ENCODE measurements at places on chromosomes 6 and 20.

GRCh38 chr6:165159460-165159859, 149.9 kb downstream of the C6orf118 start:
- DNase-seq = no peak

- DNase-seq = no peak
Observed at GRCh38 chr6:113654396-113654795, 202.7 kb upstream of the MARCKS start.

DNA sequence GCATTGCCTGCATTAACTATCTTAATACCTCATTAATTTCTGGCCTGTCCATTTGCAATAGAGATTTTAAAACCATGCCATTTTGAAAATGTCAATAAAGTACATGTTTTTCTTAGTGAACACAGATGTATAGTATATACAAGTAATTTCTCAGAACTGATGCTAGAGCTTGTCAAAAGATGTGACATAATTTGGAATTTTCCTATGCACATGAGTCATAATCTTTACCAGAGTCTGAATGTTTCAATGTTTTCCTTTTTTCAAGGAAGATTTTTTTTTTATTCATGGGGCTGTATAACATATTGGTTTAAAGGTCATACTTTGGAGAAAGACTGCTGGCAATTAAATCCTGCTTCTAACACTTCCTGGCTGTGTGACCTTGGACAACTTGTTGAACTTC, 1347.5 kb upstream of the ADGRB3 start:
- no peak for DNase-seq

GRCh38 chr6:9830808-9831207, 584.1 kb downstream of the TFAP2A start:
- no peak for DNase-seq

- DNase-seq = no peak
Observed at GRCh38 chr6:14544666-14545065, 427.1 kb downstream of the CD83 start.

DNA sequence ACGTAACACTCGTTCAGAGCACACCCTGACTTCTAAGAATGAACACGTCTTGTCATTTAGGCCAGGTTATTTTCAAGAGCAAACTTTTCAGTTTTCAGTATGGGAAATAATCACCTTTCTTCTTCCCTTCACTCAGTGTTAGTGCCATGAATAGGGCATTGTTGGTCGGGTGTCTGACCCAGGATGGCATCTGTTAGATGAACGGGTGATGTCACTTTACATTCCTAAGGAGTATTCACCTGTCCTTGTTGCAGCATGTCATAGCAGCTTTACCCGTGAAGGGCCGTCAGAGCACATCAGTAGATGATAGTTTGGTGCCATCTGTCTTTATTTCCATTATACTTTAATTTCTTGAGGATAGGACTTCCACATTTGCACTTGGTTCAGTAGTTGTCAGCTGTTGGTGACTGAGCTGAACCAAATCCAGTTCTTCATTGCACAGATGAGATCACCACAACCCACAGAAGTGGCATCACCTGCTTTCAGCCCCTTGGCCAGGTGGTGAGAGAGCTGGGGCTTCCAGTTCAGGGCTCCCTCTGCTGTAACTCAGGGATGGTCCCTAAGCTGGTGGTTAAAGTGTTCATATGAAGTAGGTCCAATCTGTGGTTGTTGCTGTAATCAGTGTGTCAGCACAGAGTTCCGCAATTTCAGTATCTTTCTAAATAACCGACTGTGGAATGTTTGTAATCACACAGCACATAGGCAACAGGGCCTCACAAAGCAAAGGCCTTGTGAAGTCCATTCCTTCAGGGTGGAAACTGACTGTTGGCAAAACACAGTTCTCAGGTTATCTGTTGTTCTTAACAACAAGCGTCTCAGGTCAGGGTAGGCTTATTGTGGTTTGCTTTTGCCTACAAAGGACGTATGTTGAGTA, 68.2 kb downstream of the FAM120B start:
- DNase-seq = no peak

GRCh38 chr6:145250436-145250835, 484.9 kb downstream of the EPM2A start:
- DNase-seq = no peak

- DNase-seq = no peak
Observed at GRCh38 chr20:41508335-41508734, 109.8 kb downstream of the CHD6 start.

GRCh38 chr6:153594871-153595270, 444.2 kb upstream of the OPRM1 start:
- DNase-seq = no peak

GRCh38 chr20:51121901-51122412, 99.0 kb upstream of the KCNG1 start:
- DNase-seq = no peak

DNA sequence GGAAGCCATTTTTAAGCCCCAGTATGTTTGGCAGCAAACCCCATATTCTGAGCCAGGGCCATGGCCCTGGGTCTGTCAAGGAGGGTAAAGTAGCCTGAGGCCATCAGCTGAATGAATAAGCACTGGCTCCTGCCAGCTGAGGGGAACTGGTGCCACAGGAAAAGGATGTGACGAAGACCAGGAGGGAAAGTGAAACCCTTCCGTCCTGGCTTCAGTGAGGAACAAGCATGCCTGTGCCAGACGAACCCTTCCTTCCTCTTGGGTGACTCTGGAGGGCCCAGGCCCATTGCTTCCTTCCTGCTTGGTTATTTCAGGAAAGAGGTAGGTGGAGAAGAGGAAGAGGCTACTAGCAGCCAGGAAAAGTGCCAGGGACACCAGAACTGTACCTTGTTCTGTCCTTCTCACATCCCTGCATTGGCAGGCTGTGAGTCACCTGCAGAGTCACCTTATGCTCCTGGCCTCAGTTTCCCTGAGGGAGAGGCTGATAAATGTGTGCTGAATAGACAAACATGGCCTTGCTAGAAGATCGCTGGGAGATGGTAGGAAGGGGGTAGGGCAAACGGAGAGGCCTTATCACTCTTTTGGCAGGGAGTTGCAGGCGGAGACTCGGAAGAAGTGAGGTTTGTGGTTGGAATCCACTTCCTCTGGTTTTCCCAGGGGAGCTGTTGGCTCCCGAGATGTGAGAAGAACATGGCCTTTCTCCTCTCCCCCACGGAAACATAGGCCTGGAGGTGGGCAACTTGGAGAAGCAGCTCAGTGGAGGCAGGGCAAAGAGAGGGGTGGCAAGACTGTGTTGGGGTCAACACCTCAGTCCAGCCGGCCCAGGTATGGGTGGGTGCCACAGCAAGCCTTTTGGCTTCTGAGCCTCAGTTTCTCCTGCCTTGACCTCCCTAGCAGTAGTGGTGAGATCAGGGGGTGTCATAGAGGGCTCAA, 37.4 kb downstream of the COX4I2 start:
- DNase-seq = peak; percentile 71

- DNase-seq = no peak
Observed at GRCh38 chr6:133512410-133513016, 271.4 kb downstream of the EYA4 start.

All from CD4-positive, alpha-beta T cell treated with Interleukin-6 for 4 hours (primary cell).